Stimulated activated CD4-positive, alpha-beta T cell treated with anti-CD3 and anti-CD28 coated beads, Interleukin-1b, Interleukin-23, amount 100 ng/mL, for 1 hour (primary cell): ENCODE measurements at places on chromosomes 1 and 21.

- DNase-seq = no peak
These were observed 30.3 kb downstream of the SMYD3 start for GRCh38 chr1:246476771-246477170.

GRCh38 chr1:228471762-228472398 lies 15.3 kb upstream of the RNF187 start:
- no peak for DNase-seq

- no peak for DNase-seq
These were observed 21.3 kb downstream of the ZNF362 start for GRCh38 chr1:33277488-33278084.

GRCh38 chr21:16540966-16541727 lies 811.4 kb downstream of the USP25 start:
- DNase-seq = no peak

DNA sequence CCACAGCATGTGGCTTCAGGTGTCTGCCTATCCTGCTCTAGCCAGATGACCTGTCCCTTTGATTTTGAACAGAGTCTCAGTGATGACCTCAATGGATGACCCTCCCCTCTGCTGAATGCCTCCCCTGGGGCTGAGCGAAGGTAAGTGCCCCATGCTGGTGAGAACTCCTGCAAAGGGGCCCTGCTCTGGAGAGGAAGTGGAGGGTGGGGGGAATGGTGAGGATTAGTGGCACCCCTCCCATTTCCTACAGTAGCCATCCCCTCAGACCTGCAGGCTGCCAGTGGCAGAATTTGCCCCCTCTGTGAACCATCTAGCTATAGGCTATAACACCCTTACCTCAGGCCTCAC lies 3.7 kb upstream of the PMVK start:
- no peak for DNase-seq

DNA sequence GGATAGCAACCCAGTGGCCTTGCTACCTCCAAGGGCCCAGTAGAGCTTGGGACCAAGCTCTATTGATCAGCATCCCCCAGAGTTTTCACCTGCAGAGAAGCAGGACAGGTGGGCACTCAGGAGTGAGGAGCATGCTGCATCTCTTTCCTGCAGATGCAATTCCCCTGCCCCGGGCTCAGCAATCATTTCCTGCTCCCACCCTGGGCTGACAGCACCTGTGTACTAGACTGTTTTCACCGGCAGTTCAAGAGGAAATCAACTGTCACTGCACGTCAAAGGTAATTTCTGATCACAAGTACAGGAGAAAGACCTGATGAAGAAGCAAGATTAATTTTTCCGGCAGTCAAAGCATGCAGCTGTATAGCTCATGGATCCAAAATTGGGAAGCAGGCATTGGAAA lies 8.8 kb upstream of the NT5C1A start:
- DNase-seq = no peak

- DNase-seq = no peak
These were observed 442.3 kb downstream of the PLPP3 start for GRCh38 chr1:56137090-56137489.

GRCh38 chr1:213985209-213986019 lies 2.4 kb upstream of the PROX1 start:
- no peak for DNase-seq

GRCh38 chr1:54701996-54702395 lies 13.7 kb upstream of the TTC4 start:
- no peak for DNase-seq

- no peak for DNase-seq
These were observed 26.1 kb downstream of the PKP1 start for GRCh38 chr1:201309416-201309815.

- DNase-seq = no peak
These were observed 90.1 kb upstream of the RAVER2 start for GRCh38 chr1:64654519-64655341.

DNA sequence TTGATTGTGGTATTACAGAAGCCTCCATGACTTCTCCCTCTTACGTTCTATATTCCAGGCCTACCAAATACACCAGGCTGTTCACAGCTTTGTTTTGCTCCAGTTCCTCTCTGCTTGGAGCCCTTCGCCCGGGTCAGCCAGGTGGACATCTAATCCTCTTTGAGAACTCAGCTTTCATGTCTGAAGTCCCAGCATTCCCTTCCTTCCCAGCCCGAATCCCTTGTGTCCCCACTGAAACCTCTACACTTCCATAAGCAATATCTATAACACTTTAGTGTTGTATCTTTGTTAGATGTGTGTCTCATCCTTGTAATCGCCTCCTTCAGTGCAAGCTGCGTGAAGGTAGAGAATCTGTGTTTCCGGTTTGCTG lies 1.9 kb downstream of the RNF11 start:
- DNase-seq = no peak

- no peak for DNase-seq
These were observed 80.5 kb downstream of the ENAH start for GRCh38 chr1:225572422-225572821.

- DNase-seq = no peak
These were observed 222.2 kb downstream of the C1orf94 start for GRCh38 chr1:34398916-34399275.

GRCh38 chr1:218665221-218665620 lies 320.1 kb downstream of the TGFB2 start:
- DNase-seq = no peak

DNA sequence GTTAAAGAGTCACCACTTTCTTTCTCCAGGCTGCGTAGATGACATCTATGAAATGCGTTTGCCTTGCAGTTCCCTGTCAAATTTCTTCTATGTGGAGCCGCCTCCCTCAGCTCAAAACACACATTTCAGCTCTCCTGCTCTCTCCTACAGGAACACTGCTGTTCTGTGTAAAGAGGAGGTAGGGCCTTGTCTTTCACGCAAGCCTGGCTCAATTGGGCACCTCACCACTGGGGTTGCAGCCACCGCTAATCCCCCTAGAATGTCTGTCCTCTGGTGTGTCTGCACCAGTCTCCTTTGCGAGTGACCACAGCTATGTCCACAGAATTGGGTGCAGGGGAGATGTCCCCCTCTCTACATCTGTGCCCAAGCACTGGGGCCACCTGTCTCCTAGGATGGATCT lies 31.8 kb upstream of the CFHR4 start:
- DNase-seq = no peak

GRCh38 chr1:153597206-153597605 lies 15.7 kb downstream of the S100A16 start:
- no peak for DNase-seq

DNA sequence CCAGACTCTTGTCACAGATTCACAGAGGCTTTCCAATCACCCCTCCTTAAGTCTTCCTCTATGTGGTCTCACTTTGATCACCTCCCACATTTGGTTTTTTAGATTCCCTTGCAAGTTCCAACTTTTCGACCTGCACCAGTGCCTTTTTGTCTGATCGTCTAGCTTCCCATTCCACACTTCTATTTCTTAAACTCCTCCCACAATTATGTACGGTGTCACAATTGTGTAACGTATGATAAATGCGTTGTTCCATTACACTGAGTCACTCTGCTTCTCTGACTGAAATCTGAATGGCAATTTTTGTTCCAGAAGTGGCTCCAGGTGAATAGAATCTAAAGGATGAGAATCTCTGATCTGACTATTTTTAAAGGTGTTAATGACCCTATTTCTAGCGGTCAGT lies 320.1 kb downstream of the LMX1A start:
- DNase-seq = no peak

DNA sequence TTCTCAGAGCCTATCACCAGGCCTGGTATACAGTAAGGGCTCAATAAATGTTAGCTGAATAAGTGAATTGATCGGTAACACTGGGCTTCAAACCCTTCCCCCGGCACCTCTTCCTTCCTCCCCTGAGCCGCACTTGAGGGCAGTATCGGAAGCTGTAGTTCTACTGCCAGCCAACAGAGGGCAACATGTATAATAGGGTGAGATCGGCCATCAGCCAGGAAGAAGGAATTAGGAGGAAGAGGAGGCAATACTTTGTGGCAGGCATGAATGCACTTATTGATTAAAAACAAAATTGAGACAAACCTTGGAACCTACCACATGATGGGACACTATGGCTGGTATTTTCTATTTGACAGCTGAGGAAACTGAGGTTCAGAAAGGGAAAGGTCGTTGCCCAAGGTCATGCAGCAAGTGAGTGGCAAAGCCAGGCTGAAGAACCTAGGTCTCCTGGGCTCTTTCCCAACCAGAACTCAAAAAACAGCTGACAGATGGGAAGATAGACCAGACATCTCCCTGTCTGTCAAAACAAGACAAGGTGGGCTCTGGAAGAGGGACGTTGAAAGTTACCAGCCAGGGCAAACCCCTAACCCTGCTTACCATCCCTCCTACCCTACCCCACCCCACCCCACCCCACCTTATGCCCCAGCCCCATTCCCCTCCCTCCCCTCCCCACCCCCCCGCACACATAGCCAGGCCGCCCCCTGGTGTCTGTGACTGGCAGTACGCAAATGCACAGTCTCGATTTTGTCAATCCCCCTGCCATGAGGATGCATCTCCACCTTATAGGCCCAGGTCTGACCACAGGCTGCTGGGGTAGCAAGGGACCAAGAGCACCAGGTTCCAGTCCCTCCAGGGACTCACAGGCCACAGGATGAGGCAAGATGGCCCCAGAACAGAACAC lies 107.3 kb upstream of the RUNX3 start:
- DNase-seq = peak; percentile 29

DNA sequence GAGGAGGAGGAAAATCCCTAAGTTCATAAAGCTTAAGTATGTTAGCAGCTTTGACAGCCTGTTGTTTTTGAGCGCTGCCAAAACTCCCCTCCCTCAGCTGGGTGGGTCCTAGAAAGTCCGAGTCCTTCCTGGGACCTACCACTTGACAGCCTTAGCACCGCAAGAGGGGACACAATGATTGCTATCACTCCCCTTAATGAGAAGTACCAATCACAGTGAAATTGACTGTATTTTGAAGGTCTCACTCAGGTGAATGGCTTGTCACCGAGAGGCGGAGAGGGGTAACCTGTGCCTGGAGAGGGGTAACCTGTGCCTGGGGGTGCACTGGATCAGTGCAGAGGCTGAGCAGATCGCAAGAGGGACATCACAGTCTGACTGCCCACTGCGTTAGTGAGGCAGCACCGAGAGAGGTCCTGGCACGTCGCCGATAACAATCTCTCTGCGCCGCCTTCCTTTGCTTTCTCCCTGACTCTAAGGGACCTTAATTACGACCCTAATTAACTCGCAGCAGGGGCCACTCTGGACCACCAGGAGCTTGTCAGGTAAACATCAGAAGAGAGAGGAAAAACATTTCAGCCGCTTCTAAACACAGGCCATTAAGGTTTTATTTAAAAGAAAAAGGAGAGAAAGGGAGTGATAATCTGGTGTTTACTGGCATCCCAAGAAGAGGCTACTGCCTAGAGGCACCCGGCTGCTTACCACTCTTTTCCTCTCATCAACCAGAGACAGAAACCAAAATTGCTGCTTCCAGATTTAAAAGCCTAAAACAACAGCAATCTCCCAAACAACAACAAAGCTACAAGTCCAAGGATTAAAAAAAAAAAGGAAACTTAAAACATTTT lies 25.7 kb upstream of the KCNK1 start:
- no peak for DNase-seq

- DNase-seq = no peak
These were observed 310.6 kb downstream of the DISC1 start for GRCh38 chr1:231936983-231937775.

GRCh38 chr1:95778217-95778616 lies 544.2 kb downstream of the RWDD3 start:
- DNase-seq = no peak

DNA sequence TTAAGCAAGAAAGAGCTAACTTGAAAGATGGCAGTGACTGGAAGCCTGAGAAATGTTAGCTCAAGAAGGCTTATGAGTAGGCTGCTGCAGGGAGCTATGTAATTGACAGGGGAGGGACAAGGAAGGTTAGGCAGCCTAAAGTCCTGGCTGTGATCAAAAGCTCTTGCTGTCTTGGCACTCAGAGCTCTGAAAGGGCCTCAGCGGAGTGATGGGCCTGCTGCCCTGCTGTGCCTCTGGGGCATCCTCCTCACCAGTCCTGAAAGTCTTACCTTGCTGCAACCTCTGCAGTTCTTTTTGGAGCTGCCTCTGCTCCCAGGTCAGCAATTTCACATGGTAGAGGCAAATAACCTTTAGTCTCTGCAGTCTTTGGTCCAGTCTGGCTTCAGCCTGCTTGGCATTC lies 1.8 kb downstream of the CCDC190 start:
- no peak for DNase-seq

DNA sequence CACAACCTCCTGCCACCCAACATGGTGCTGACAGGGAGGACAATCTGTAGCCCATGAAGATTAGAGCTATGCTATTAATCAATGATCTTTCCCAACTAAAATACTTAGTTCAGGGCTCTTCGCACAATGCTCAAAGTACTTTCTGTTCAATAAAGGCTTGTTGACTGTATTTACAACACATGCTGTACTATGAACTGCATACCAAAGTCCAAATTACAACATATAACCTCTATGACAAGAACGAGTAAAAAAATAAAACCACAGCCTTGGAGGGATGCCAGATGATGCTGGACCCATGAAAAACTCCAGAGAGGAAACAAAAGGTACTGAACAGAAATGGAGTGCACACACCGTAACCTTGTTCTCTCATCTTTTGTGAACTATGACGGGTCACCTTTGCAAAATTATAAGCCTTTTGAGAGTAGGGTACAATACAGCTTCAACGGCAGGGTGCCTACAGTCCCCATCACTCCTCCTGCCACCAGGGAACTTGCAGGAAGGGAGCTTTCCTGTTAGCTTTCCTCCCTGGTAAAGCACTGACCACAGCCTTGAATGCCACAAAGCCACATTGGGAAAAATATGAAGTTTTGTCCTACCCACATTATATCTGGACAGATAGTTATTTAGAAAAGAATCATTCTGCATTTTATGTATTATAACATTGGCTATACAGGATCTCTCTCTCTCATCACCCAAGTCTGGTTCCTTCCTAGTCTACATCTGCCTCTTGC lies 175.6 kb downstream of the NRIP1 start:
- no peak for DNase-seq

GRCh38 chr1:1422465-1423244 lies 1.6 kb upstream of the ANKRD65 start:
- no peak for DNase-seq

DNA sequence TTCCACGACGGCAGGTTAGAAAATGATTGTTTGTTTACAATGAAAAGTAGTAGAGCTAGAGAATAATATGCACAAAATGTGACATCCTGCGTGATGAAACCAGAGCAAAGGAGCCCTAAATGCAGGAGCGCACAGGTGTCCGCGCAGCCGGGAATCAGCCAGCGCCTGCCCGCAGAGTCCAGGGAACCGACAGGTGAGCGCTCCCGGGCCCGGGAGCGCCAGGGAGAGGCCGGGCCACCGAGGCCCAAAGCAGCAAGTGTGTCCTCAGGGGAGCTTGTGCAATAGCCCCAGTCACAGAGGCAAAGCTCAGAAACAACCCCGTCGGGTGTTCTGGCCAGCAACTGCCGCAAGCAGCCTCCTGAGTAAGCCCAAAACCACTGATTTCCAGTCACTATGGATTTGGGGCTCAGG lies 789 bp upstream of the GALE start:
- no peak for DNase-seq

GRCh38 chr1:45822644-45823043 lies 19.2 kb downstream of the MAST2 start:
- DNase-seq = no peak

DNA sequence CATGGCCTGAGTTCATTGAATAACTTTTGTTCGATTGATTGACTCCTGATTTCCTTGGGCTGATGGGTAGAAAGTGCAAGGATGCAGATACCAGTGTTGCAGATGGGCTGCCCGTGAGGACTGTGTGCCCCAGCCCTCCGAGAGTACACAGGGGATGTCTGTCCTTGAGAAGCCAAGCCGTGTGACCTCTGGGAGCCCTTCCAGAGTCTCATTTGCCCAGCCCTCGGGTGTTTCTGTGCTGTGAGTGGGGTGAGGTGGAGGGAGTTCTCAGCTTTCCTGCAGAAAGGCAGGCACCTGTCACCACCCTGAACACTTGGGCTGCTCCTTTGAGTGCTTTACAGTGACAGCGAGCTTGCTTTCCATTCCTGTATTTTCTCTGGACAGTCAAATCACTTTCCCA lies 96.4 kb upstream of the CACNA1E start:
- no peak for DNase-seq
